Daoy (cell line): ENCODE measurements at places on chromosomes 5 and 9. TPM values are rescaled to one million over a fixed set of nuclear protein-coding genes. Genes with fewer than 3 reads are reported as not detected.
A peak's percentile ranks its signal among the peaks of the same experiment; 100 is the strongest.

GRCh38 chr5:128774605-128775004 lies 190.7 kb upstream of the SLC27A6 start:
- peak; percentile 86 for DNase-seq

GRCh38 chr9:2495221-2496005 lies 126.2 kb upstream of the VLDLR start:
- no peak for DNase-seq

Gene MIER3
- total RNA-seq: 21.0 and 31.7 TPM in 2 replicates

DNA sequence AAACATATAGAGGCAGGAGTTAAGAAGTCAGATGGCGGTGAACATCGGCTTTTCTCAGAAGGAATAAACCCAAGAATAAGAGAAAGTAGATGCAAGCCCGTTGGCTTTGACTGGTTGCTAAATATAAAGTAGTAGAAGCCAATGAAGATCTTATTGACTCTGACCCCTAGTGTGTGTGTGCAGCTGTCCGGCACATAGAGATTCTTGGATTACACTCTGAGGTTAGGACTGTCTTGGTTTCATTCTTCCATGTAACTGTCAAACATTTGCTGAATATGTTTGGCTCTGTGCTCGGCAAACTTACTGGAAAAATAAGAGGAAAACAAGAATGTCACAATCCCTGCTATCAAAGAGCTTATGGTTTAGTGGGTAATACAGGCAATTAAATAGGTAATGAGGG lies 54.9 kb downstream of the ASTN2 start:
- no peak for DNase-seq

Gene CCL27
- not detected in 2 replicates for total RNA-seq

- DNase-seq: peak; percentile 49
Measured at GRCh38 chr5:34022121-34022705, 14.4 kb upstream of the AMACR start.

DNA sequence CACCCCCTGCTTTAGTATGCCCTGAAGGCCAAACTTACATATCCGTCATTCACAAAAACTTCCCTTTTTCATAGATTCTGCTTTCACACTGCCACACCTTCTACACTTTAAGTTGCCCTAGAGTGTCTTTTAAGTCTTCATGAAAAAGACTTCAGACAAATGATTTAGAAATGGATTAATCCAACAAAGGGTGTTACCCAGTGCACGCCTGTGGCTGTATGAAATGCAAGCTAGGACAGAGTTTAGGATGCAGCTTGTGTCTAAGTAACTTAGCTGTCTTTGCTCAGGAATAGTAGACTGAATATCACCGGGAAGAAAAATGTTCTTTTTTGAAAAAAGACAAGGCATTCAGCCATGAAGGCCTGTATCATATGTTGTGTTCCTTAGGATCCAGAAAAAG lies 210.0 kb downstream of the MPDZ start:
- DNase-seq: no peak

Gene LHX3
- total RNA-seq: not detected in 2 replicates

- DNase-seq: no peak
Measured at GRCh38 chr9:80792726-80793125, 896.6 kb downstream of the TLE1 start.

- no peak for DNase-seq
Measured at GRCh38 chr5:158064334-158065123, 205.6 kb upstream of the CLINT1 start.

DNA sequence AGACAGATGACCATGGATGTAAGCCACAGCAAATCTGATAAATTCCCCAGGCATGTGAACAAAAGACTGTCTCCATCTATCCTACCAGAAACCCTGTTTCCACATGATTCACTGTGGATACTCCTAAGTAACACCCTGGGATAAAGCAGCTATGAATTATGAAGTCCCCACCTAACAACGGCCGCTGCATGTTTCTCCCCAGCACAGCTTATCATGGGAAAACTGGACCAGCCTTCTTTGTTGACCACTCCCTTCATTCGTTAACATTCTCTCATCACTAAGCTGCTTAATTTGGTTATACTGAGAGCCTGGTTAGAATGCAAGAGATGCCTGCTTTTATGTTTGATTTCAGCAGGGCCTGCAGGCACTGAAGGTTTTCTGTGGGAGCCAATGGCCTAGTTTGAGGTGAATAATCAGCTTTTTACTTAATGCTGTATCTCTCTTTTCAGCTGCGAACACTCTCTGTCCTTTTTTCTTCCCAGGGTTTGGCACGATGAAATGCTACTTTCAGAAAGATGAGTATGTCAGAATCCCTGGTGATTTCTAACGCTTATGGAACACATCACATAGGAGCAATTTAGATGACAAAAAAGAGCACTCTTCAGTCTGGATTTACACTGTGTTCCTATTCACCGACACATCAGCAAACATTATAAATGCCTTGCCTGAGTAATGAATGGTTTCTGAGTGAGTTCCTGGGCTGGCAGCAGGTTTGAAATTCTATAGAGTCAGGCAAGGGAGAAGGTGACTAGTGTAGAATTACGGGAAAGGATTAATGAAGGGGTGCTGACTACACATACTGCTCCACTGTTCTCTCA lies 318.4 kb upstream of the ZNF608 start:
- DNase-seq: peak; percentile 36

Gene FGFR4
- 0.57 and 0.97 TPM in 2 replicates for total RNA-seq

GRCh38 chr5:147966829-147967228 lies 60.5 kb upstream of the C5orf46 start:
- DNase-seq: no peak

Gene TSSK1B
- total RNA-seq: not detected in 2 replicates

Gene MYMK
- not detected in 2 replicates for total RNA-seq
